RWPE2 (cell line): ENCODE measurements at places on chromosomes 13 and 19.
A peak's percentile ranks its signal among the peaks of the same experiment; 100 is the strongest.

DNA sequence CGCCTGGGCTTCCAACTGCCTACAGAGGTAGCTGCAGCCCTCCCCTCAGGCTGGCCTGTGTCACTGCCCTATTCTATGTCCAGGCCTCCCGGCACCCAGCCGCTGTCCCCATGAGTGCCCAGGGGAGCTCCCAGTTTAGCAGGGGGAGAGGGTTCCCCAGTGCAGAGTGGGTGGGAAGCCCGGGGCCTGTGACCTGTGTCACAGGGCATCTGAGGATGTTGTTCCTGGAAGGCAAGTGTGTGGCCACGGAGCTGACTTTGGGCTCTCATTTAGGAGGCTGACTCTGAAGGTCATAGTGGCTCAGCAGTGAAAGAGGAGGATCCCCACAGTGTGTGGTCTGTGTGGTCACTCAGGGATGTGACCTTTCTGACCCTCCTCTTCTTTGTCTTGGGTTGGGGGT is 25.1 kb downstream of the PPP1R37 start:
- no peak for DNase-seq

DNA sequence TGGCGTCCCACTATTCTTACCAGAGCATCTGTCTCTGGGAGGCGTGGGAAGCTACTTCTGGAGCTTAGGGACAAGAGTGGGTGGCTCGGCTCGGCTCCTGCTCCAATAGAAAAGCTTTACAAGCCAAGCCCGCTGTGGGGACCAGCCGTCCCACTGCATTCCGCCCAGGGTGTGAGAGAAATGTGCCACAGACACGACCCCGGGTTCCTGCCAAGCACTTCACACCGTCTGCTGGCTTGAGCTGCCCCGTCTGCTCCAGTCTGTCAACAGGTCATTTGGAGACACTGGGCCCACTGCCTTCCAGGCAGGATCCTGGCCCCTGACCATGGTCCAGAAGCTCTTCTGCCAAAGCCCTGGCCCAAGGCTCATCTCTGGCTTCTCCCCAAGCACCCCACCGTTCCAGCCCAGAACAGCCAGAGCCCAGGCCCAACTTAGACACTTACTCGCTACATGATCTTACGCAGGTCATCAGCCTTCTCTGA is 6.5 kb upstream of the FKRP start:
- DNase-seq: no peak

- DNase-seq: no peak
Measured at GRCh38 chr19:38073841-38074685, 150.0 kb downstream of the DPF1 start.

DNA sequence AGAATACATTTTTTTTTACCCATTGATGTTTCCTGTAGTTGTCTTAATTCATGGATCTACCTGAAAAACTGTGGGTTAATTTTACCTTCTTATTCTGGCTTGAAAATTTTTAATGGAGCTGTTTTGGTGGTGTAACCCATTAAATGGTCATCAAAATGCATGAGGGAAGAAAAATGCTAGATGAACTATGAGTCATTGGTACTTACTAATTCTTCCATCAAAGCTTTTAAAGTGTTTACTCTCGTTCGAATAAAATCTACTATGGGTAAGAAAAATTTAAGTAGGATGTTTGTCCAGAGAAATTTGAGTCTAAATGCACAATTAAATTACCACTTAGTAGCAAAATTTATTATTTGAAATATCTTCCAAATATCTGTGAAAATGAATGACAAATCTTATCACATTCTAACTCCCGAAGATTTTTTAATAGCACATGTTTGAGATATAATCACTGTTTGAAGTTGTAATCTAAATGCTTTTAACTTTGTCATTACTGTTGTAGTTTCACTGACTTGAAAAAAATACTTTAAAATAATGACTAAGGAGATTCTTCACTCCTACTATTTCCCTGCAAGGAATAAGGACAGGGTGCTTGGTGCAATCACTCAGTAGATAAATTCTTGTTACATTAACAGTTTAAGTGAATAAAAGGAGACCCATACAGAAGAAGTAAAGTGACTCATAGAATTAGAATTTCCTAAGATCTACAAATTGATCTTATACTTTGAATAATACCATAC is 437.7 kb downstream of the IRS2 start:
- no peak for DNase-seq

GRCh38 chr19:46378268-46378667 is 31.4 kb downstream of the PPP5C start:
- no peak for DNase-seq

GRCh38 chr19:5191091-5191490 is 149.5 kb downstream of the PTPRS start:
- DNase-seq: no peak

- DNase-seq: no peak
Measured at GRCh38 chr19:30367006-30367405, 5.2 kb upstream of the ZNF536 start.

- DNase-seq: peak; percentile 16
Measured at GRCh38 chr13:98428256-98428966, 148.5 kb downstream of the STK24 start.

GRCh38 chr13:95858286-95859075 is 181.5 kb downstream of the DNAJC3 start:
- no peak for DNase-seq

DNA sequence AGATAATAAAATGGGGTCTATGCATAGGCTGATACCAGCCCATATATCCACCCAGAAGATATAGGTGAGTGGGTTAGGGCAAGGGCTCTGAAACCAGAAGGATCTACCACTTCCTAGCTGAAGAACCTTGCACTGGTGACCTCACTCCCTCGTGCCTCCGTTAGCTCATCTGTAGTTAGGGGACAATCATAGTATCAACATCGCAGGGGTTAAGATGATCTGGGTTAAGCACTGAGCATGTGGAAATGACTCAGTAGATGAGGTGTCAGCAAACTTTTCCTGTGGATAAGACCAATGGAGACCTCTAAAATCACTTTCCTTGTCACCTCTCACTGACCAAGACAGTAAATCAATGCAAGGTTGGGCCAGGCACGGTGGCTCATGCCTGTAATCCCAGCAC is 30.5 kb downstream of the TNFSF14 start:
- DNase-seq: no peak

DNA sequence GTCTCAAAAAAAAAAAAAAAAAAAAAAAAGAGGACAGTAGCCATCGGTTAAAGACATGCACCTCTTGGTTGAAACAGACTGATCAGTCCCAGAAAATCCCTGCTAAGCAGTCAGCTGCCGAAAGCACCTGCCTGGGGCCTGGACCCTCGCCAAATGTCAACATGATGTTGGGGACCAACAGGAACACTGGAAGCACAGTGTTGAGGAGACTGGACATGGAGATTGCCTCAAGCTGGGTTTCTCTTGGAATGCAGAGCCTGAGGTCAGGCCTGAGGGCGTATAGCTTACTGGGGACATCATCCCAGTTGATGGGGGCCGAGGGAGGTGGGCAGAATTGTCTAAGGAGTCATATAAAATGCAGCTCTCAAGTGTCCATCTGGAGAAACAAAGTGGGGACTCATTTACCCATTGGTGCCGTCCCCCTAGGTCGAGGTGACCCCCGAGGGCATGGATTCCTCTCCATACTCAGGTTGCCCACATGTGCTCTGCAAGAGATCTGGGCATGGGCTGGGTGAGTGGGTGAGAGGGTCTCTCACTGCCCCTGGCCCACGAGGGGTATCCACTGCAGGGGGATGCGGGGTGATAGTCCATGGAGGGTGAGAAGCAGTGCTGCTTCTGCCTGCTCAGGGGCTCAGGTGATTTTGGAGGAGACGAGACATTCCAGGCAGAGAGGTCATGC is 164.5 kb downstream of the URI1 start:
- no peak for DNase-seq

DNA sequence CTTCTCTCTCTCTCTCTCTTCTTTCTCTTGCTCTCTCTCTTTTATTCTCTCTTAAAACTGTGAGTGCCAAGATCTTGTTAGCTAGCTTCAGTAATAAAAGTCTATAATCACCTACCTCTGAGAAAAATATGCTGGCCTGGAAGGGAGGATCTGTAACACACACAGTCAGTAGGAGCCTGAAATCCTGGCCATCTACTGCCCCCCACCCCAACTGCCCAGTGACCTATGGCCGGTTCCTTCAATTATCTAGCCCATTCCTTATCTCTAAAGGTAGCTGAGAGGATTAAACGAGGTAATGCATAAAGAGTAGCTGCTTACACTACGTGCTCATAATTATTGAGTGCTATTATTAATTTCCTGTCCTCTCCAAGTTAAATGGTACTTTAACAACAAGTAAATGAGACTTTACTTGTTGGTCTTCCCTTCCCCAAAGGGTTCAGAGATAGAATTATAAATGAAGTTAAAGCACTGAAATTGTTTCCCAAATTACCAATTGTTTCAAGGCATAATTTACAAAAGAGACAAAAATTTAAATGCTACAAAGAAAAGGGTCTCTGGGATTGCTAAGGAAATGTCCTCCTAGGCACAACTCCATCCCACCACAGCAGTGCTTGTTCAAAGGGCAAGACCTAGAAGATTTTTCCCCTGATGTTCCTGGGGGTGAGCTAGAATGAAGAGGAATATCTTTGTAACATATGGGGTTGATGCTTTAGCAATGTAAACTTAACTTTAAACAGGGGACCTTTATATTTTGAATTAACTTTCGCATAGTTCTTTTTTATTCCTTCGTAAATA is 1.8 kb downstream of the LCP1 start:
- no peak for DNase-seq

GRCh38 chr13:32311188-32311897 is 3.8 kb downstream of the ZAR1L start:
- DNase-seq: no peak

DNA sequence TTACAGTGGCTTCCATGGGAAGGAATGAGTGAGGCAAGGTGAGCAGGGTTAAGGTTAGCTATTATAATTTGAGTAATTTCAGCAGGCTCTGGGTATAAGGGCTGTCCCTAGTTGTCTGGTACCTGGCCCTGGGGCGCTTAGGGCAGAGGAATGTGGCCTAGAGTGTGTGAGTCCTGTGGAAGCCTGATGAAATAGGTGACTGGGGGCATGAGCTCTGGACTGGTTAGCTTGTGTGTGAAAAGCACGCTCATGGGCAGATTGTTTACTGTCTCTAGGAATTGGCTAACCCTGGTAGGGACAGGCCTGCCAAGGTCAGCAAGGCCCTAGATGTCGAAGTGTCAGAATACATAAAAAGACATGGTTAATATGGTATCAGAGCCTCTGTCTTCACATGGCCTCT is 42.5 kb downstream of the SPRYD7 start:
- no peak for DNase-seq

- no peak for DNase-seq
Measured at GRCh38 chr19:1400281-1401137, 833 bp downstream of the GAMT start.

DNA sequence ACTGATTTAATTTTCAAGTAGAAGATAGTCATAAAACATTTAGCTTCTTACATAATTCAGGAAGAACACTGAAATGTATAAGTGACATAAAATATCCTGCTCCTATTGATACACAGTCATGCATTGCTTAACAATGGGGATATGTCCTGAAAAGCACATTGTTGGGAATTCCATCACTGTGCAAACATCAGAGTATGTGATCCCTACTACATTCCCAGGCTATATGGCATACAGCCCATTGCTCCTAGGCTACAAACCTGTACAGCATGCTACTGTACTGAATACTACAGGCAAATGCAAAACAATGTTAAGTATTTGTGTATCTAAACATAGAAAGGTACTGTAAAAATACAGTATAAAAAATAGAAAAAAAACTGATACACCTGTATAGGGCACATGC is 723.9 kb upstream of the ARGLU1 start:
- no peak for DNase-seq

- DNase-seq: no peak
Measured at GRCh38 chr13:59346999-59347723, 816.6 kb downstream of the DIAPH3 start.

GRCh38 chr13:99395436-99395835 is 88.2 kb upstream of the GPR183 start:
- no peak for DNase-seq

DNA sequence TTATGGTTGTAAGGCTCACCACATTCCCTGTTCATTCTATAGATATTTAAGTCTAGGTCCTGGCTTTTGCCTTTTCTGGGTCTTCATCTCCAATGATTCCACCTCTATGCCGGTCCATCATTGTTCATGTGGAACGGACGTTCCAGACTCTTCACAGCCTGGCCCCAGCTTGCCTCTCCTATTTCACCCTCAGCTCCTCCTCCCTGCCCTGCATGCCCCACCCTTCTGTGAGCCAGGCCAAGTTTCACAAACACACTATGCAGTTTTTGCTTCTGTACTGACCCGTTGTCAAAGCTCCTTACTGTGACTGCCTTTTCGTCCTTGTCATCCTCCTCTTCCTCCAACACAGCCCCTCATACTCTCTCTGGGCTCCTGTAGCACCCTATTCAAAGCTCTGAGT is 31.3 kb downstream of the TEX26 start:
- DNase-seq: no peak

DNA sequence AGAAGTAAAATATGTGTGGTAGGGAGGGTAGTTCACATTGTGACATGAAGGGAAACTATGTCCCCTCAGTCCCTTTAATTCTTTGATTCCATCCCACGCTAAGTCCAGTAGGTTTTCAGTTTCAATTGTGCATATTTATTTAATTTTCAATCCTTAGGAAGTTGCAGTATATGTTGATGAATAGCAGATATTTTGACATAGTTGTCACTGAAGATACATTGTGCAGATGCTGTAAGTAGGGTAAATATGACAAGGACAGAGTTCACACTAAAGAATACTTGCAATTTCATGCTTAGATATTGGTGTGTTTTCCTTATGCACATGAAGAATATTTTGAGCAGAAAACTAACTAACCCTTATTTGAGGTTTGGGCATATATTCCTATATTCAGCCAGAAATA is 595.4 kb upstream of the MIR17HG start:
- no peak for DNase-seq

DNA sequence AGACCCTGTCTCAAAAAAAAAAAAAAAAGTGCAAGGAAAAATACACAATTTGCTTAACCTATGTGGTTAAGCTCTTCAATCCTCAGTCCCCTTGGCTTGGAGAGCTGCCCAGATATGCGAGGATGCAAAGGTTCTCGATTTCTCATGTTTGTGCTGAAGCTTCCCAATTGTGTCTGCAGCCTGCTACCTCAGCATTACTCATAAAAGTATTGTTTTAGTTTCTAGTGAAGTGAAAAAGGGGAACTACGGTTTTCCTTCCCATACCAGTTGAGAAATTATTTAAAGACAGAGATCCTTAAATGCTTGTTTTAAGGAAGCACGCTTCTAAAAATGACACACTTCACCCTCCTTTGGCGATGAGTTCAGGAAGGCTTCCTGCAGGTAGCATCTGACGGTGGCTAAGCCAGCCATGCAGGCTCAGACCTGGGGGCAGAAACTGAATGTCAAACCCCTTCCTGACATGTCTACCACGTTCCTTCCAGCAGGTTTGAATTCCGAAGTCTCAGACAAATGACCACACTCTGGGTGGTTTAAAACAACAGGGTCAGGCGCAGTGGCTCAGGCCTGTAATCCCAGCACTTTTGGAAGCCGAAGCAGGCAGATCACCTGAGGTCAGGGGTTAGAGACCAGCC is 47.9 kb downstream of the RUBCNL start:
- no peak for DNase-seq

GRCh38 chr13:94014461-94014860 is 465.0 kb downstream of the DCT start:
- DNase-seq: no peak

- DNase-seq: no peak
Measured at GRCh38 chr13:38753878-38754277, 67.0 kb downstream of the FREM2 start.
